NCI-H82 (cell line): ENCODE measurements at places on chromosomes 11 and 22.

GRCh38 chr11:76685831-76686230 is 15.3 kb upstream of the LRRC32 start:
- no peak for DNase-seq

DNA sequence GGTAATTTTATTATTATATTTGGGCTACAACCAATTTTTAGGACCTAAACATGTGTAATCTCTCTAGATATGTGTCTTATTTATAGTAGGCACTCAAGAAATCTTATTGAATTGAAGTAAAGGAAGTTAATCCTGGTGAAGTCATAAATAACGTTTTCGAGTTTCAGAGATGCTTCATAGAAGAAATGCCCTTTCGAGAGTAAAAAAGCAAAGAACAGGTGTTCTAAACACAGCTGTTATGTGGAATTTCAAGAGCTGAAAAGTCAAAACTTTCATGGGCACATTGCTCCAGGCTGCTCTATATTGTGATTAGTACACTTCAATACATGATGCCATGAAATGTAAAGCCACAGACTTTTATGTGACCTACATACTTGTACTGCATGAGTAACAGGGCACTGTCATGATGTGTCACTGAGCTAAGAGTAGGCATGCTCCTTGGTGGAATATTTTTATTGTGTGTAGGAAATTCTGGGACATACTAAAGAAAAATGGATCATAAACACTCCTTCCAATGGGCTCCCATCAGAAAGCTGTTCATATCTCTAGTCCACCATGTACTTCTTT is 7.2 kb upstream of the ELMOD1 start:
- no peak for DNase-seq

DNA sequence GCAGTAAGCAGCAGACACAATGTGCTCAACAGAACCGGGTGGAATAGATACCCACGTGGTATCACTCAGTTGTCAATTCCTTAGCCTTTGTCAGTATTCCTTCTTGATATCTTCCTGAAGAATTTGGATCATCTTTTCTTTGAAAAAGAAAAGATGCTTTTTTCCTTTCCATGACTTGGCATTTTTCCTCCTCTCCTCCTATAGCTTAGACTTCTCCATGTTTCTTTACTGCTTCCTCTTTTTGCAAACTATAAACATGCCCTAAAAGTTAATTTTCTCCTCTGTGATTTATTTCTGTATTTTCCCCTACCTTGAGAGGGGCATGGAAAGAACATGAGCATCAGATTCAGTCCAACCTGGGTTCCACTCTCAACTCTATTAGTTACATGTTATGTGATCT is 11.7 kb downstream of the CBLIF start:
- no peak for DNase-seq

- DNase-seq, result peak; percentile 44
These were observed 71.8 kb upstream of the PITPNB start for GRCh38 chr22:27990879-27991278.

GRCh38 chr22:48881326-48881980 is 946.2 kb downstream of the BRD1 start:
- DNase-seq, result no peak

- DNase-seq, result no peak
These were observed 24.1 kb downstream of the USP35 start for GRCh38 chr11:78212586-78213371.

GRCh38 chr11:61957021-61957770 is 7.0 kb downstream of the BEST1 start:
- no peak for DNase-seq

DNA sequence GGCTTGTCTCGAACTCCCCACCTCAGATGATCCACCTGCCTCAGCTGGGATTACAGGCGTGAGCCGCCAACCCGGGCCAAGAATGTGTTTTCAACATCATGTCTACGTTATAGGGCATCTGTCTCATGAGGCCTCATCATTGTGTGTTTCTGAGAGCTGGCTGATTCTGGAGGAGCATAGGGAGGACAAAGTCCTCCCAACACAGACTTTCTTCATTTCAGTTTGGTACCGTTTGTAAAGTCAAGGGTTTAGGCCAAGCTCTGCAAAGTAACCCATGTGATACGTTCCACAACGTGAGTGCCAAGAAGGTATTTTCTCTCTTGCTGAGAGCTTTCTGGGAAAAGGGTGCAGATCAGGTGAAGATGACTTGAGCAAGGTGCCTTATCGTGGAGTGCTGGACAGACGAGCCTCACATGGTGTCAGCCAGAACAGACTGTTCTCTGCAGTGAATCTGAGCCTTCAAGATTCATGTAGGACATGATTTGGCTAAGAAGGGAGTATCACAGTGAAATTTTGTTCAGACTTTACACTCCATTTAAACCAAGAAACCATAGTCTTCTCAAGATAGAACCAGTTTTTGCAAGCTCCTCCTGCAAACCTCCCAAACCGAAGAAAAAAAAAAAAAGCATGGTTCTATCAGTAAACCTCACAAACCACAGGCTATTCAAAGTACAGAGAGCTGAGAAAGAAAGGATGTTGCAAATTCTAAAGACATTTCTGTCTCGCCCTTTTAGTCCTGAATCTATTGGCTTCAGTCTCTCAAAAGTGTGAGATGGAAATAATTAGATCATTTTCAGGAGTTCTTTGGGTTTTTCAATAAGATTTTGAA is 71.7 kb downstream of the DBX1 start:
- DNase-seq, result no peak

DNA sequence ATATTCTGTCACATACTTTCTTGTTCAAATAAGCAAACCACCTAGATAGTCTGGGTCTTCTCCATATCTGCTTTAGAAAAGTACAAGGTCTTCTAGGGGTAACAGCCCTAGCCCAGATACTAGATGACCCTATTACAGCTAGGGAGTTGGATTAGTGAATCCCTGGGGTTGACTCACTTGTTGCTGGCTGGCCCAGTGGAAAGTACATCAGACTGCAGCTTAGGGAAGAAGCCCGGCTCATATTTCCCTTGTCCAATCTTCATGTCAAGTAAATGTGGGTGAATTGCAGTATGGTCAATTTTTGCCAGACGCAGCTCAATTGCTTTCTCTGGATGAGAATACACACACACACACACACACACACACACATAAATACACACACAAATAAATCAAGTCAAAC is 79.1 kb upstream of the SCUBE2 start:
- peak; percentile 1 for DNase-seq

DNA sequence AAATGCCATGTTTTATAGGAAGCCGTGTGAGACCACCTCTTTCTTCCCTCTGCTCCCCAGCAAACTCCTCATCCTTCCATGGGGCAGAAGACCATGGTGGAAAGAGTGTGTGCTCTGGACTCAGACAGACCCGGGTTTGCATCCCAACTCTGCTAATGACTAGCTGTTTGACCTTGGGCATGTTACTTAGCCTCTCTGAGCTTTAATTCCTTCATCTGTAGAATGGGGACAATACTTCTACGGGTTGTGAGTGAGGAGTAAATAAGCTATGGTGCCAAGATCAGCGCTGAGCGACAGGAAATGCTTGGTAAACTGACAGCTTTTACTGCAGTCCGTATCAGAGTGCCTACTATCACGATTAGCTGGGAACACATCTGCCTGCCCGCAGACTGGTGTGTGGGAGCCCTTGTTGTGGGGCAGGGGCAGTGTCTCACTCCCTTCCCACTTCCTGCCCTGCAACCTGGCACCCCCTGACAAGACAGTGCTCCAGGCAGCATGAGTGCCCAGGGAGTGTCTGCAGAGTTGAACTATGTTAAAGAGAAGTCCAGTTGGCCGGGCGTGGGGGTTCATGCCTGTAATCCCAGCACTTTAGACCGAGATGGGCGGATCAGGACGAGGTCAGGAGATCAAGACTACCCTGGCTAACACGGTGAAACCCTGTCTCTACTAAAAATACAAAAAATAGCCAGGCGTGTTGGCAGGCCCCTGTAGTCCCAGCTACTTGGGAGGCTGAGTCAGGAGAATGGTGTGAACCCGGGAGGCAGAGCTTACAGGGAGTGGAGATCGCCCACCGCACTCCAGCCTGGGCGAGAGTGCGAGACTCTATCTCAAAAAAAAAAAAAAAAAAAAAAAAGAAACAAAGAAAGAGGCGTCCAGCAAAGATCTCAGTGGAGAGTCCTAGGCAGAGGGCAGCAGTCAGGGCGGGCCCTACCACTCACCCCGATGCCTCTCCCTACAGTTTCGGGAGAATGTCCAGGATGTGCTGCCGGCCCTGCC is 2.2 kb downstream of the SEC14L2 start:
- DNase-seq, result no peak
